Caudate nucleus (tissue), 63 donors: ENCODE measurements at places on chromosomes 2 and 18.

DNA sequence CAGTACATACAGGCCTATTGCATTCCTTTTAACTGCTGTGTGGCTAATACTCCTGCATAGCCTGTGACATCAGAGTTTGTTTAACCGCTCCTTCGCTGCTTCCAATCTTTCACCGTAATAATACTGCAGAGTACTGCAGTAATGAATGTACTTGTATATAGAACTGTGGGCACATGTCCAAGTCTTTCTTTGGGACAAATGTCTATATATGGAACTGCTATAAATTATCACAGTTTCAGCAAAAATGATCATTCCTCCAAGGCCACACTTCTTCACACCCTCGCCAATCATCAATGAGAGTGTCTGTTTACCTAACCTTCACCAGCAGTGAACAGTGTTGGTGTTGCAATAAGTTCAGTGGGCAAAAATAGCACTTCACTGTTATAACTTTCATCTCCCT lies 230.4 kb downstream of the SP3 start:
- DNase-seq = no peak

DNA sequence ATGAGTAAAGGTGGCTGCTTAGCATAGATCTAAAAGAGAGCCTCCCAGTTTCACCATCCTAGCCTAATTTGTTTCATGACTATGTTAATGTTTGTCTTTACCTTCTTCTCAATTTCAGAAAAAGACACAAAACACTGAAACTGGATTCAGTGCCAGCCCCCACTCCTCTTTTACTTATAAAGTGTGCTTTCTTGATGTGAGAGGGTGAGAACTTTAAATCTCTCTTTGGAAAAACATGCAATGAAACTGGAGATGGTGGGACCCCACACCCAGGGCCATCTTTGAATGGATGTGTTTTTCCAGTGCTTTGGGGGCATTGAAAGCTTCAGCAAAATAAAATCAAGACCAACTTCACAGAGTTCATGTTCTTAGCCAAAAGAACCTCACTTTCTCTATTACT lies 185.9 kb downstream of the CYRIA start:
- DNase-seq = no peak

DNA sequence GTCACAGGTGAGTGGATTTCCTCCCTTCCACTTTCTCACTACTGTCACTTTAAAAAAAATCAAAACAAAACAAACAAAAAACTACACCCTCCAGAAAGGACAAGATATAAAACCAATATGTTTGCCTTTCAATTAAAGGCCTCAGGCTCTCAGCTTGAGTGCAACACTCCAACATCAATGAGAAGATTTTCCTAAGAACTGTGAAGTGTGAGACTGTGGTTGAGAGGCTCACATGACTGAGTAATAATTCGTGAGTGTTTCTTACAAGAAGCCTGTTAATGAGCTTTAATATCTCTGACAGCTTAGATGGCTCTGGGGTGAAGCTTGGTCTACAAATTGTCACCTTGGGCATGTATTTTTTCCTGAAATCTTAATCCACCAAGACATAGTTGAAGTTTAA lies 216.1 kb downstream of the ETAA1 start:
- DNase-seq = no peak

GRCh38 chr2:222525811-222526210 lies 101.5 kb downstream of the SGPP2 start:
- DNase-seq = no peak

GRCh38 chr2:197628043-197628500 lies 47.3 kb downstream of the RFTN2 start:
- peak; percentile 70 for DNase-seq

DNA sequence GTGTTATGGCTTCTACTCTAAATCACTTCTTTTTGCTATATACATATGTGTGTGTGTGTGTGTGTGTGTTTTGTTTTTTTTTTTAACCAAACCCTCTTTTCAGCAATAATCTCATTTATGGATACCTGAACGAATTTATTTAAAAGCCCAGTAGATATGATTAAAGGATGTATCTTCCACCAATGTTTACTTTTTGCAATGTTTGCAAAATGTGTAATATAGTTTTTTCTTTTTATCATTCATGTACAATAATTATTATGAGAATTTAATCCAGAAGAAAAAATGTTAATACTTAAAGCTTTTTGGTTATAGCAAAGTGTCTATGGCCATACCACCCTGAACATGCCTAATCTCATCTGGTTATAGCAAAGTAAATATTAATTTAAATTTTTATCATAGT lies 1.6 kb upstream of the CNDP2 start:
- no peak for DNase-seq

DNA sequence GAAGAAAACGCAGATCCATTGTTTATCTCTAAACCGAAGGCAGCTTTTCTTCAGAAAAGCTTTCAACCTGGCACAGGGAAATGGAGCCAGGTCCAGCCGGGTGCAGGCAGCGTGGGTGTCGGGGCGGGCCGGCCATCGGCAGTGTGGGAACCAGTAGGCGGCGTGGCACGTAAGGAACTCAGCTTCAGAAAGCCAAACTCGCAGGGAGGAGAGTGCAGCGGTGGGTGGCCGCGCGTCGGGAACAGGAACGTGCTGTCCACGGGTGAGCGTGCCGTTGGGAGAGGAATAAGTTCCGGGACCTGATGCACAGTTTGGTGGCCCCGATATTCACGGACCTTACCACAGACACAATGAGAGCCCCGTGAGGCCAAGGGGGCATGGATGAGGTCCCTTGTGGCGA lies 270.4 kb downstream of the TWIST2 start:
- no peak for DNase-seq

DNA sequence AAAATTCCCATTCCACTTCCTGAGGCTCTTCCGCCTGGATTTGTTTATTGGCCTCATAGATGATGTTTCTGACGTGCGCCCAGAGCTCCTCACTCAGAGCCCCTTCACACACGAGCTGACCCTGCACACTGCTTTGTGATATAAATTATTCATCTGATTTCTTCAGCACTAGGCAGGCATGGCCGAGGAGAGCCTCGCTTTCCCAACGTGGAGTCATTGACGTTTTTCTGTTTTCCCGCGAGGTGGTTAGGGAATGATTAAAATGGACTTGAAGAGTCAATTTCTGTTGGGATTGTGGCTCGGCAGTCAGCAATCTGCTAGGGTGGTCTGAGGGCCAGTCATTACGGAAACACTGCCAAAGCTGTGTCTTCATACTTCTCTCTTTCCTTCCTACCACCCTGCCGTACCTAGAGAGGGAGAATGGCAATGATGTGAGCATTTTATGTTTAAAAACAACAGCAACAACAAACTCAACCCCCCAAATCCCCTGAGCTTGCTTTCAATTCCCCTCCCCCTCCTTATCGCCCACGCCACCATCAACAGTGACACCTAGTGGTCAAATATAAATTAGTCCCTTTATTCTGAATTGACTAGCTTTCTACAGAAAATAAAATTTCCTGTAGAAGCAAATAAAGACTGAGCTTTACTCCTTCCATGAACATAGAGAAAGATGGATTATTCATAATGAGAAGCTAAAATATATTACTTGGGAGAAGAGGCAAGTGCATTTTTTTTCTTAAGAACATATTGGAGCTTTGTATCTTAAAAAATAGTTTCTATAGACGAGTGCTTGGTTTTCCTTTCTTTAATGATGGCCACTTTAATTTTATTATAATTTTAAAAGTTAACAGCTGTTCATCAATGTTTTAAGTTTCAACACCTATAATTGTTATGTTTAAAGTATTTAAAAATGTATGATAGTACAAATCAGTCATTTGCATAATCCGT lies 285.1 kb downstream of the MTX2 start:
- DNase-seq = no peak

- DNase-seq = no peak
Observed at GRCh38 chr2:229610872-229611271, 103.5 kb downstream of the DNER start.

DNA sequence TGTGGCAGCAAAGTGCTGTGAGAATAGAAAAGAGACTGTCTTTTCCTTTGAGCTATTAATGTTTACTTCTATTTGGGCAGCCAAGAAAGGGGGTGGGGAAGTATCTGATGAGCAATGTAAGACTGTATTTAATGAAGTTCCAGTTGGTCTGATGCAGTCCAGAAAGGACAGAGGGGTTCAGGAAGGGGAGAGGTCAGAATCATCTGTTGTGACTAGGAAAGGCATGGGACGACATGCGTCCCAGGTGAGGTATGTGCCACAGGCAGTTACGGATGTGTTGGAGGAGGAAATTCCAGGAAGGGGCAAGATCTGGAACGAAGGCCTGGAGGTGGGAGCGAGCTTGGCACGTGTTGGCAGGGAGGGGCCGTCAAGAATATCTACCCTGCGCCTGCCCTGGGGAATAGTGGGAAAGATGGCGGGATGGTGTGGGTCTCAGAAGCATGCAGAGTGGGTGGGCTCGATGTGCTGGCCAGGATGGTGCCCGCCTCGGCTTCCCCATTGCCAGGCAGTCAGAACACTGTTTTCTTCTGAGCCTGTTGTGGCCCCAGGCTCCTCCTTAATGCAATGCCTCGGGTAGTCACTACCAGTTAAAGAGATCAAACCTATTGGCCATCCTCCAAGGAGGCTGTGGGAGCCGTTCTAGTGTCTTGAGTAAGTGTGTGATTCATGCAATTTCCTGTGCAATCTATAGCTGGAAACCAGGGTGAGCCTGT lies 57.8 kb upstream of the TXNDC2 start:
- no peak for DNase-seq

DNA sequence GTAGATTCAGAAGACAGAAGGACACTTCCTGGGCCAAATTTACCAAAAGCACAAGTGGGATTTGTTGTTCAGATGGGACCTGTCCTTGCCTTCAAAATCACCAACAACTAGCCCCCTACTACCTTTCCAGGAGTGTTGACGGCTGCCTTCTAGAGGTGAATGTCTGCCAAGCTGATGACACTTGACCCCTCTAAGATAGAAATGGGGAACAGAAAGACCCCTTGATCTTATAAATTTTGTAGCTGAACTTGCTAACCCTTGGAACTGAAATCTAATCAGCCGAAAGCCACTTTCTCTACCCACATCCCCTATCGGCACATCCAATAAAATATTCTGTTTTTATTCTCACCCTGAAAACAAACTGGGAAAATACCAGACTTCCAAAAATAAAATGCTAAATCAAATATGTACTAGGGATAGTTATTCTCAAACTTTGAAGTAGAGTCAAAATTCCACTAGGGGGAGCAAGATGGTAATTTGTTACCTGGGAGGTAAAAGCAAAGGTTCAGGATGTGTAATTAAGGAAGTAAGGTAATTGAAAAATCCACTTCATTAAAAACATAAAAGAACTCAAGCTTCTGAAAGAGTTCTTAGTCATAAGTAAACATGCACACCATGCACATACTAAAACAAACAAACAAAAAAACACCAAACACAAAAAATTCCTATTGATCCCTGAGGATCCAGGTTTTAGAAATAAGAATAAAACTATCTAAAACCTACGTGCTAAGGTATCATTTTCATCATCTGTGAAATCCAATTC lies 119.2 kb downstream of the ANKRD44 start:
- no peak for DNase-seq

GRCh38 chr2:200913654-200914053 lies 24.5 kb downstream of the NIF3L1 start:
- DNase-seq = no peak

- DNase-seq = no peak
Observed at GRCh38 chr2:101630224-101630949, 67.1 kb upstream of the MAP4K4 start.

- DNase-seq = no peak
Observed at GRCh38 chr18:56152551-56153310, 485.7 kb downstream of the TXNL1 start.

- no peak for DNase-seq
Observed at GRCh38 chr18:11204020-11204419, 54.7 kb upstream of the PIEZO2 start.

DNA sequence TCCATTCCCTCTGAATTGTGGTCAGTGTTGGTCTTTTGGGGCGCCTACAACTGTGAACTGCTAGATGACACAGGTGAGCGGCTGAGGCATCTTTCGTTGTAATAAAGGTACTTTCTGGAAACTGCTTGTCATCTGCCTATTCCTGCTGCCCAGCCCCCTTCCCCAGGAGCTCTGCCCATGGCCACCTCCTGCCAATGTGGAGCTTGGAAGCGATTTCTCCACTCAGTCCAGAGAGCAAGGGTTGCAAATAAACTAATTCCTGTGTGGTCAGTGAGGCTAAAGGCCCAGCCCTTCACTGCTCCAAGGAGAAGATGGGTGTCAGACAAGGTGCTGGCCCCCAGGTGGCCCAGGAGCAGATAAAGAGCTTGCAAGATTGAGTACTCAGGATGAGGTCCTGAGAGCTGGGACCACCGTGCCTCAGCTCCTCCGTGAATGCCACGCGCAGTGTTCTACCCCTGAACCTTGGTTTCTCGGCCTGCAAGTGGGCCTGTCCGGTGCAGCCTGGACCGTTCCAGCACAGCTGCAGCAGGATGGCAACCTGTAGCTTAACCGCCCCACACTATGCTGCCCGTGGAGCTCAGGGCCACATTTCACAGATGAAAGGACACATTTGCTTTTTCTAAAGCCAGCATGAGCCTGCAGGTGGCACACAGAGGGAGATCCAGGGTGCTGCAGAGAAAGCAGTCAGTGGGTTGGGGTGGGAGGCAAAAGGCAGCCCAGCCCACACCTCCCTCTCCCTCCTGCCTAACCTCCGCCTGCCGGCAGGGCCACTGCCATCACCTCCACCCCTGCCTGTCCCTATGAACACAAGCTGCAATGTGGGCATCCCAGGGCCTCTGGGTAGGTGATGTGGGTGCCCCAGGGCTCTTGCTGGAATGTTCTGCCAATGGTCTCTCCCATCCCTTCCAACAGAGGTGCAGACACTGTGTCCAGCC lies 78.7 kb upstream of the OTOF start:
- no peak for DNase-seq

- DNase-seq = no peak
Observed at GRCh38 chr18:6498289-6498856, 83.7 kb upstream of the L3MBTL4 start.

DNA sequence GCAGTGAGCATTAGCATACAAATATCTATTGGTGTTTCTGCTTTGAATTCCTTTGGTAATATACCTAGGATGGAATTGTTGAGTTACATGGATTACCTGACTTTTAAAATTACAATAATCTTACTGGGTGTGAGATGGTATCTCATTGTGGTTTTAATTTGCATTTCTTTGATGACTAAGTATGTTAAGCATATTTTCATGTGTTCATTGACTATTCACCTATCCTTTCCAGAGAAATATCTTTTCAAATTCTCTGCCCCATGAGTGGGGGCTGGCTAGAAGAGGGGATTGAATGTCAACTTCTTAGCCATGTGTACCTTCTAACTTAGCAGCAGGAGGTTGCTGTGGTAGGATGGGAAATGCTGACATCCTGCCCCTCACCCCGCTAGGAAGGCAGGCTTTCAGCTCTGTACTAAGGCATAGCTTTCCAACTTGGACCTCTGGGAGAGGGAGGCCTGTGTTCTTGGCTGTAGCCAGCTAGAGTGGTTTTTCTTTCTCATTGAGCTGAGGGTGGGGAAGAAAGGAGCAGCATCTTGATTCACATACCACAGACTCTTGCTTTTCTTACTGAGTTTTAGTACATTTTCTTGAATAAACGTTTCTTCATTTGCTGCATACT lies 63.3 kb upstream of the TTC27 start:
- DNase-seq = no peak

- no peak for DNase-seq
Observed at GRCh38 chr18:49876536-49876935, 63.2 kb upstream of the ACAA2 start.

- no peak for DNase-seq
Observed at GRCh38 chr2:38540580-38541286, 62.0 kb downstream of the HNRNPLL start.

GRCh38 chr18:57930476-57930875 lies 113.5 kb upstream of the NEDD4L start:
- DNase-seq = no peak

GRCh38 chr2:22893761-22894517 lies 491.0 kb upstream of the KLHL29 start:
- no peak for DNase-seq
